Stimulated activated CD4-positive, alpha-beta T cell treated with anti-CD3 and anti-CD28 coated beads, Interleukin-15, amount 100 ng/mL, for 1 hour (primary cell): ENCODE measurements at places on chromosomes 7 and 10.
A peak's percentile ranks its signal among the peaks of the same experiment; 100 is the strongest.

DNA sequence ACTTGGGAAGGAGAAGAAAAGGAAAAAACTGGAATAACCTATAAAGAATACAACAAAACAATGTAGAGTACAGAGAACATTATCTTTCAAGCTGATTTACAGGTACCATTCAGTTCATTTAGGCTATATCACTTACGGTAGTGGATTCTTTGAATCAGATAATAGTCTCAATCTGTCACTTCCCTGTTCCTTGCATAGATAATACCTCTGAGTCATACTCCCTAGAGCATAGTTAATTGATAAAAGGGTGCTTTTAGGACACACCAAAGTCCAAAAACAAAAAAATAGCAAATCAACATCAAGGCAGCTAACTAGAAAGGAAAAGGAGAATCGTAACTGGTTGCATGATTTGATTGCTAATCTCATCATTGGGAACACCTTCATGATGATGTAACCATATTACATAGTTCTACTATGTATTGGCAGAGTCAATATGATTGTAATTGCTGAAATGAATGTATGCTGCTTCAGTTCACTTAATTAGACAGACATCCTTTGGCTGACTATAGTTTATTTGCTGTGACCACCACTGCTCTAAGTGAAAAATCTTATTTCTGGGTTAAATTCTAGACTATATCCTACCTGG lies 844.4 kb downstream of the GATA3 start:
- DNase-seq: no peak

DNA sequence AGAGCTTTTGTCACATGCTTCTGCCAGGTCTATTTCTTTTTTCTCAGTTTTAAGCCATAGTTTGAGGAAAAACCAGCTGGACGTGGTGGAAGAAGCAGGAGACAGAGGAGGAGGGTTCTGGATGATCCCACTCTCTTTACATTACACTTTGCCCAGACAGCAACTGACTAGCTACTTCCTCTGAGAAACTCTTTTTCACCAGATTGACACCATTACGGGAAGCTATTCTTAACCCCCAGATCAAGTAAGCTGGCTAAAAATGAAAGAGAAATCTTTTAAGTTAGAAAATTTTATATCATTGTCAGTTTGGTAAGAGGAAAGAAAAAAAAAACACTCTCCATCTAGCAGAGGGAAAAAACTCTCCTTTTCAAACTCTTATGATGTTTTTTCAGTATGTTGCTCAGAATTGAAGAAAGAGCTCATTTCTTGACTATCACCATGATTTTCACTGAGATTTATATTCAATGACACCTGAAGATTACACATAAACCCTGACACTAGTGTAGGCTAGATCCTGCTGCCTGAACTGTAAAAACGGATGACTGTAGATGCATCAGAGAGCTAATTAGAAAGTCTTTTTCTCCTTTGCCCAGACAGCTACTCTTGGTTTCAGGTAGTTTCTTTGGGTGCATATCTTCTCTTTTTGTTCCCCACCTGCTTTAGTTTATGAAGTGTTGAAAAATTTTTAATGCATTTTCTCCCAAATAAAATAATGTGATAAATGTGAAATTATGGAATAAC lies 203.1 kb downstream of the TFEC start:
- DNase-seq: no peak

GRCh38 chr7:7768977-7769709 lies 50.7 kb upstream of the RPA3 start:
- DNase-seq: no peak

DNA sequence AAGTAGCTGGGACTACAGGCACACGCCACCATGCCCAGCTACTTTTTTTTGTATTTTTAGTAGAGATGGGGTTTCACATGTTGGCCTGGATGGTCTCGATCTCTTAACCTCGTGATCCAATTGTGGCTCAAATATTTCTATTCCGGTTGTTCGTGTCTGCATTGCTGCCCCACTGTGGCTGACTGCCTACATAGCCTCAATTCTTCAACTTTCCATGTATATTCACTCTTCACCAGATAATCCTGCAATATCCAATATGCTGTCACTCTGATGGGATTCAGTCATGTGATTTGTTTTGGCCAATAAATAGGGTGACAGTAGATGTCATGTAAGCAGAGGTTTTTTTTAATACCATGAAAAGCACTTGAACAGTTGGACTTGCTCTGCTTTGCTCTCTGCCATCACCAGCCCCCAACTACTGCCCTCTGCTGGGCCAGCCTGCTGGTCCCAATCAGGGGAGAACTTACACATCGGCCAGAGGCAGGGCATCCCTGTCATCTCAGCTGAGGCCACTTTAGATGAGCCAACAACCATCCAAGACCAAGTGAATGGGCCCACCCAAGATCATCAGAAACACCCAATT lies 56.7 kb downstream of the NSUN6 start:
- DNase-seq: no peak

GRCh38 chr7:29639886-29640595 lies 76.4 kb downstream of the PRR15 start:
- DNase-seq: no peak

- no peak for DNase-seq
Observed at GRCh38 chr7:7769710-7770627, 51.6 kb upstream of the RPA3 start.

GRCh38 chr7:139722604-139723003 lies 55.2 kb downstream of the HIPK2 start:
- DNase-seq: no peak

- no peak for DNase-seq
Observed at GRCh38 chr10:70057306-70057705, 4.7 kb downstream of the MACROH2A2 start.

- no peak for DNase-seq
Observed at GRCh38 chr7:101957744-101958525, 140.5 kb downstream of the CUX1 start.

- DNase-seq: no peak
Observed at GRCh38 chr10:23035569-23035968, 59.8 kb upstream of the MSRB2 start.

- DNase-seq: no peak
Observed at GRCh38 chr7:39608278-39608677, 15.1 kb upstream of the RALA start.

GRCh38 chr10:36578306-36578705 lies 547.1 kb upstream of the ANKRD30A start:
- no peak for DNase-seq

DNA sequence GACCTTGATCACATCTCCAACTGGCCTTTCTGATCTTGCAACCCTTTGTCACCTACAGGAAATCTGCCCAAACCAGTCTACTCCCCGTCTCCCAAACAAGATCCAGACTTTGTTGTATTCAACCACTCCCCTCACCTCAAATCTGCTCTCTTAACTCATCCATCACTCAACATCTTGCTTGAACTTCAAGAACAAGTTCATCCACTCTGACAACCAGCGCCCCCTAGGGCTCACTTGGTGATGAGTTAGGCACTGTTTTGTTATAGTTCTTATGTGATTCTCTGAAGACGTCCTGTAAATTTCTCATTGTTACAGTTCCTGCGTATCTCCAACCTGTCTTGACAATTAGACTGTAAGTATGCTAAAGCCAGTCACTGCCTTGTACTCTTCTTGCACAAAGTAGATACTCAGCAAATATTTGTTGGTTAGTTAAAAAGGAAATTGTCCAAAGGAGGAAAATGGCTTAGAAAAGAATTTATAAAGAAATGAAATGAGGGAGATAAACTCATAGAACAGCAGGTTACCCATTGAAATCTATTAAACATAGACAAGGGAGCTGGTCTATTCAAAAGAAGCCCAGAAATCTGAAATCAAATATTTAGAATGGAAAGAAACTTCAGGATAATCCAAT lies 5.3 kb downstream of the FRMD4A start:
- peak; percentile 49 for DNase-seq

DNA sequence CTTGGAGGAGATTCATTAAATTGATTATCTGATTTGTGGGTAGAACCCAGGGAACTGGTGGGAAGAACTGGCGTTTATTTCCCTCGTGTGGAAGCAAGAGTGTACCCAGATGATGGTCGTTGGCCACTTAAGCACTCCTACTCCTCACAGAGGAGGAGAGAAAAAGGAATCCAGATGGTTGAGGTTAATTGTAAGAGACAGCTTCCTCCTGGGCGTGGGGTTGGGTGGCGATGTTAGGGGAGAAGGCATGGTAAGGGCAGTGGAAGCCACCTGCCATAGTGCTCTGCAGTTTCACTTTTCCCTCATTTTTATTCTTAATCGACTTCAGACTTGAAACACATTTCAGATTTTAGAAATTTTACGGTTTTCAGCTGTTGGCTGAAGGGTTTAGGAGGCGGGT lies 104.1 kb downstream of the DOCK1 start:
- DNase-seq: no peak

DNA sequence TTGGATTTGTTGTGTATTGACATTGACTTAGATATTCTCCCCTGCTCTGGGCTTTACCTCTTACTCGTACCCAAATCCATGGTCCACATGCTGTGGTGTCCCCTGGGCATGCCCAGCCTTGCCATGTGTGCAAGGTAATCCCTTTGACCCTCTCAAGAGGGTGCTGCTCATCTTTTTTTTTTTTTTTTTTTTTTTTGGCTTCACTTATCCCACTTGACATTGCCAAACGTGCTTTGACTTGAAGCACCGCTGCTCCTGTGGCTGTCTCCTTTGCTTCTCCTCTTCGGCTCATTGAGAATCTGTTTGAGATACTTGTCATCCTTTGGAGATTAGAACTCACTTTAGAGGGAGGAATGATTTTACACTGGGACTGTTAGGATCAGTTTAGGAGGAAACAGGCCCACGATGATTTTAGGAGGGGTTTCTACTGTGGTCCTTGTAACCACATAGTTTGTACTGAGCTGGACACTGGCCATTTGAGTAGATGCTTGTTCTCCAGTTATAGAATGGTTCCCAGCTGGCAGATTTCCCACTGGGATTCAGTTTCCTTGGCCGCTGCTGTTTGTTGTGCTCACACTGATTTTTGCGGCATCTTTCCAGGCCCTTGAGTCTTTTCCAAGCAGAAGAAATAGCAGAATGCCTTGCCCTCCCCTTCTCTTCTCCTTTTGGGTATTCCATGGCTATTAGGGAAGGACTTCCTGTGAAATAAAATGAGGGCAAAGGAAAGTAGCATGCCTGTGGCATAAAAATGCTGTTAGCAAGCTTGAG lies 184.8 kb downstream of the AUTS2 start:
- no peak for DNase-seq

DNA sequence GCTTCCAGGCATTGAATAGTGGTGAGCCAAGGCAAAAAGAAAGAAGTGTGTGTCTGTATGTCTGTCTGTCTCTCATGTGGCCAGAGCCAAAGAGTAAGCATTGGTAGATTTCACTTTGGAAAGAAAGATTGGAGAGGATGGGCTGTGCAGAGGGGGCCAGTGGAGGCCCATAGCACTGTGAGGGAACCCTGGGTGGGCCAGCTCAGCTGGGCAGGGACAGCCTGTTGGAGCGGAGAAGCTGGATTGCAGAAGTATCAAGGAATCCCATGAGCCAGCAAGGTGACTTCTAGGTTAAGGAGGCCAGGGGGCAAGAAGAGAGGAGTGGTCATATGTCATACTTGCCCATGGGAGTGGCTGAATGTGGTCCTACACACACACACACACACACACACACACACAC lies 1.5 kb upstream of the GRID1 start:
- DNase-seq: no peak

DNA sequence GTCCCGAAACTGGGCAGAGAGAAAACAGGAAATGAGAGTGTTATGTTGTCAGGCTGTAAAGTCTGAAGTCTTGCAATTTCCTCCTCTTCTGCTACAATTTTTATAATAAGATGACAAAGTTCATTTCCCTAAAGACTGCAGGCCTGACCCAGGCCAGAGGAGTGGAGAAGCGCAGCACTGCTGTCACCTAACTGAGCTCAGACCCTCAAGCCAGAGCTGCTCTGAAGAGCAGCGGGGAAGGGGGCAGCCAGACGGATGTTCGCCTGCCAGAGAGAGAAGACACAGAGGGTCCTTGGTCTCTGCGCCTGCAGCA lies 12.6 kb upstream of the AOAH start:
- no peak for DNase-seq

DNA sequence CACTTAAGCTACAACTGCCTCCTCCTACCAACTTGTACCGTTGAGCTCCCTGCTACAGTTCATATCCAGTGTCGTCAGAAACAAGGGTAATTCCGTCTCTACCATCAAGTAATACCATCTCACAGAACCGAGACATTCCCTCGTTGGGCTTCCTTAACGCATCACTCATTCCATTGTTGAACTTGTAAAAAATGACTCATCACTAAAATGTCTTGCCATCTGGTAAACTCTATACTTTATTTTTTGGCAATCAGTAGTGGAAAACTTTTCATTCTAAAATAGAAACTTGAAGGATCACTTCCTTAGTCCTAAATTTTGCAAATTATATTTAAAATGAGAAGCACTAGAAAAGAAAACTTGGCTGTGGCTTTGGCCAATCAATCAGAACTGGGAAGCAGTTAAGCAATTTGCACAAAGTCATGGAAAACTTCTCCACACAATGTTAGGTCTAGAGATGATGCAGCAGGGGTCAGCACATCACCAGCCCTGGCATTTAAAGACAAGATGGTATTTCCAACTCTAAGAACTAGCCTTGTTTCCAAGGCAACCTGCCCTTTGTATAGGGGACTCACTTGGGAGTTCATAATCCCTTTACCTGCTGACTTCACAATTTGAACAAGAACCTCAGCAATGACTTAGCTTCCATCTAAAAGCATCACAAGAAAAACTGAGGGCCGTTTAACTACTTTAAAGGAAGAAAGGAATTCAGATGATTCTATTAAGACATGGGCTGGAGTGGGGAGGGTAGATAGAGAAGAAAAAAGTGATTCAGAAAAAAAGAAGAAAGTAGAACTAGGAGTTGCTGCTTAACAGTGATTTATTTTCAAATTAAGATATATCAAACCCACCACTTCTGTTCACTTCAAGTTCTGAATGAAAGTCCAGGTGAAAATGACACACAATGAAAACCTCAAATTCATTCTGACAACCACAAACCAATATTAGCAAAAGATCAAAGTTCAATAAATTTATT lies 288.1 kb downstream of the PARD3 start:
- no peak for DNase-seq

DNA sequence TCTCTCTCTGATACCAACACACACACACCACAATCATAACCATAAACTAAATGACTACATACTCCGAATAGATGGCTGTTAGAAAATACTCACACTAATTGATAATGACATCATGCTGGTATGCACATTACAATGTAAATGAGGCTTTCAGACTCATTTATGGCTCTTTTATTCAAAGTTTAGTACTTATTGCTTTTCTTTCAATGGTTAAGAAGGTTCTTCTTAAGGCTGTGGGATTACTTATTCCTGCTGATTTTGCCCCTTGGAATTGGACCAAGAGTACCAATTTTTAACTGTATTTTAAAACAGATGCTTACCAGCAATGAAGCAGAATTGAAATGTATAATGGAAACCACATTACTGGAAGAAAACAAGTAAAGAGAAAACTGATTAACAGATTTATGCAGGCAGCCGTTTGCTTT lies 20.6 kb upstream of the CABCOCO1 start:
- no peak for DNase-seq

- DNase-seq: no peak
Observed at GRCh38 chr10:3797750-3798149, 12.7 kb upstream of the KLF6 start.
